ENCODE measurements at places on chromosomes 2 and 18.

- no peak for DNase-seq
Measured at GRCh38 chr2:201730651-201731285, 32.3 kb upstream of the MPP4 start.

DNA sequence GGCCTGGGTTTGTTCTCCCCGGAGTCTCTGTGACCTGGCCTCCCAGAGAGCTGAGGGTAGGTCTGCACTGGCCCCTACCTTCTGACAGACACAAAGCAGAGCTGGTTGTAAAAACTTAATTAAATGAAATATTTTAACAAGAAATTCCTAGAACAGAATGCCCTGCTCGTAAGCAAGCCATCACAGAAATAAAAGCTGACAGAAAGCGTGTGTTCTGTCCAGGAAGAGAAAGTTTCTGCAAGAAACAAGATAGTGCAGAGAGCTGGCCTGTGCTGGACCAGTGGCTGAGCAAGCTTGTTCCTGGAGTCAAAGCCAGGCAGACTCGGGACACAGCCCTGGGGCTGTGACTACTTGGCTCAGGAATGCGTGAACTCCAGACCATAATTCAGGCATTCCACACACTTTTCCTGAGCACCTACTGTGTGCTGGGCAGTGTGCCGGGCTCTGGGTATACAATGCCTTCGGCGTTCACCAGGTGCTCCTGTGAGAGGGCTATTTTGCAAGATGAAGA, 51.6 kb downstream of the APOB start:
- DNase-seq: peak; percentile 11

- DNase-seq: no peak
Measured at GRCh38 chr2:235773188-235773928, 279.5 kb downstream of the AGAP1 start.

DNA sequence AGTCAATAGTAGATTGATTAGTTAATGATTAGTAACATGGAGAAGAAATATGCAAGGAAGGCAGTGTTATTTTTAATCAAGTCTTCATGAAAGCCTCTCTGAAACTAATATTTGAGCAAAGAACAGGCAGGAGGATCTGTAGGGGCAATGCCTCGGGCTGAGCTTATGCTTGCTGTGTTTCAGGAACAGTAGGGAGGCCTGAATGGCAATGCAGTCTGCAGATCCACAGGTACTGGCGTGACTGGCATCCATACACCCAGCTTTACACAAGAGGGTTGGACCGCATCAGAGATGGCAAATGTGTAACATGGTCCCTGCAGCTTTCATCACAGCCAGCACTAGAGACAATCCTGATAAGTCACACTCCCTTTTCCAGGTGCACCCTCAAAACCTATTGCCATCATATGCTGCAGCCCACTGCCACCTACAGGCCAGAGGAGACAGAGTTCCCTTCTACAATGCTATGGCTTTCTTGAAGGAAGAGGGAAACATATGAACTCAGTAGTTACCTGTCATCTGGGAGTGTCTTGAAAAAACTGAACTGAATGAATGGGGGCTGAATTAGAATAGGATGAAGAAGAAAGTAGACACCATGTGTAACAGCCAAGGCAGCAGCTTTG, 582.4 kb upstream of the RAB6C start:
- DNase-seq: no peak

GRCh38 chr2:177275040-177275742, 10.7 kb upstream of the NFE2L2 start:
- no peak for DNase-seq

All from retinal pigment epithelial cell (primary cell).